ENCODE measurements at places on chromosomes 7 and 10. TPM values are rescaled to one million over a fixed set of nuclear protein-coding genes. Genes with fewer than 3 reads are reported as not detected.
A peak's percentile ranks its signal among the peaks of the same experiment; 100 is the strongest.

DNA sequence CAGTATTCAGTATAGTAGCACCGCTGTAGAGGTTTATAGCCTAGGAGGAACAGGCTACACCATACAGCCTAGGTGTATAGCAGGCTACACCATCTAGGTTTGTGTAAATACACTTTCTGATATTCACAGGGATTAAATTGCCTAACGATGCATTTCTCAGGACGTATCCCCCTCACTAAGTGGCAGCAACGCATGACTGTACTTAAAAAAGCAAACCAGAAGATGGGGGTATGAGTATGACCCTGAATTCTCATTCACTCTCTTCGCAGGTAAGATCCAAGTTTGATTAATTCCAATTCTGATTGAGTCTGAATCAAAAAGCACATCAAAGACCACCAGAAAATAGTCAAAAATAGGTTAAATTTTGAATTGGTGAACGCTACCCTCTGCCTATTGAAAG is 972 bp downstream of the ORC5 start:
- no peak for DNase-seq

- DNase-seq = no peak
Observed at GRCh38 chr7:13651167-13651566, 338.3 kb downstream of the ETV1 start.

GRCh38 chr10:34854147-34854601 is 39.1 kb upstream of the PARD3 start:
- peak; percentile 13 for DNase-seq

GPR15LG gene
- total RNA-seq = not detected

SLK gene
- total RNA-seq = 67.3 TPM

FAM241B gene
- total RNA-seq = not detected

DNA sequence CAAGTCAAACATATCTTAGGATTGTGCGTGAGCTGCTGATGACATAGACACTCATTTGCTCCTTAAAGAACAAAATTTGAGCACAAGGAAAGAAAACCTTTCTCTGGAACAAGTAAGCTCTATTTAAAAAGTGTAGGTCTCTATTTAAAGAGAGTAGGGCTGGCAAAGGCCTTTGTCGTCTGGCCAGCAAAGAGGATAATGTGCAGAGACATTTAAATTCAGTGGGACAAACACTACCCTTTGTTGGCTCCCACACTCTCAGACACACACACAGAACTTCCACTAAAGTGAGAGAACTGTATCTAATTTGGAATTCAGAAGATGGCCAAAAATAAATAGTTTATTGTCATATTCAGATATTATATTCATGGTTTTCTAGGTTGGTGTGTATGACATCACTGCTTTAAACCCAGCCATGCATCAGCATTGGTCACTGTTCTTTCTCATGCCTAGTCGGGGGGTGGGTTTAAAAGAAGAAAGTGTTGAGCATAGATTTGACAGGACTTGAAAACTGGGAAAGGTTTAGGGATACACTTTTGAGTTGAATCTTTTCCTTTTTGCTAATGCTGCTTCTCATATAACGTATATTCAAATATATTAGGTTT is 49.5 kb upstream of the HDAC9 start:
- DNase-seq = no peak

- DNase-seq = no peak
Observed at GRCh38 chr10:28118985-28119628, 120.2 kb upstream of the ODAD2 start.

SFMBT2 gene
- 0.20 TPM for total RNA-seq

GRCh38 chr10:19628767-19629560 is 187.3 kb upstream of the PLXDC2 start:
- no peak for DNase-seq

- no peak for DNase-seq
Observed at GRCh38 chr7:48274662-48275061, 103.4 kb downstream of the ABCA13 start.
